ENCODE measurements at places on chromosomes 11 and 22.

- DNase-seq = no peak
Observed at GRCh38 chr22:25729016-25729995, 12.7 kb upstream of the MYO18B start.

DNA sequence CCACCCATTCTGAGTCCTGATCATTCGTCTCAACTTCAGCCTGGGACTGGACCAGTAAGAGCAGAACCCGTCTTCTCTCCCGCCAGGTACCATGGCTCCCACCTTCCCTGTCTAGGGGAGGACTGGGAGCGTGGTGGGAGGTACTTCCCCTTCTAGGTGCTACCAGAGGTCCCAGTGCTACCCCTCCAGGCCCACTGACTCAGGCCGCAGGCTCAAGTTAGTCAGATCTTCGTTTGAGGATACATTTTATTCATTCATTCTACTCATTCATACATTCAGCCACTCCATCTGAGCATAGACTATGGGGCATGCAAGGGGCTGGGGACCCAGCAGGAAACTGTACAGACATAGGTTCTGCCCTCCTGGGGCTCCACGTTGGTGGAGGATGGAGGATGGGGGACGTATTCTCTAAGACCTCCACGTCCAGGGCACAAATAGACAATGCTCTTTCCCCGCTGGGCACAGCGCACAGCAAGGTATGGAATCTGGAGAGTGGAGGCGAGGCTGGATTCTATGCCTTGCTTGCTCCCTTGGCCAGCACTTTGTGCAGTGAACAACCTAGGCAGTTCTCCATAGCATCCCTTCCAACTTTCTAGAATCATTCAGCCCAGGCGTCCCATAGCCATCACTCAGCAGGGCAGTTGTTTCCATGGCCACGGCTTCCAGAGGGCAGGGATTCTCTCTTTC, 1.0 kb upstream of the RAB3IL1 start:
- DNase-seq = no peak

- peak; percentile 47 for DNase-seq
Observed at GRCh38 chr22:49650336-49651241, 177.1 kb downstream of the BRD1 start.

DNA sequence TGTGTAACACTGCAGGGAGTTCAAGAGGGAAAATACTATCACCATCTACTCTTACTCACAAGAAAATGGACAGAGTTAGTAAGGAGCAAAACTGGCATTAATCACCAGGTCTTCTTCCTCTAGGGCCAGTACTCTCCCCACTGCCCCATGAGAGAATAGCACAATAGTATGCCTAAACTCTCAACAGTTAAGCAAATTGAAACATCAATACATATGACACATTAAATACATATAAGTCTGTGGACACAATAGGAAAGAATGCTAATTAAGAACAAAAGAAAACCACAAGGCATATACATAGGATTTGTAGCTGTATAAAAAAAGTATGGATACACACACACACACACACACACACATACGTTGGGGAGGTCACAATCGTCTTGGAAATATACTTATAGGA, 197.9 kb upstream of the BDNF start:
- no peak for DNase-seq

DNA sequence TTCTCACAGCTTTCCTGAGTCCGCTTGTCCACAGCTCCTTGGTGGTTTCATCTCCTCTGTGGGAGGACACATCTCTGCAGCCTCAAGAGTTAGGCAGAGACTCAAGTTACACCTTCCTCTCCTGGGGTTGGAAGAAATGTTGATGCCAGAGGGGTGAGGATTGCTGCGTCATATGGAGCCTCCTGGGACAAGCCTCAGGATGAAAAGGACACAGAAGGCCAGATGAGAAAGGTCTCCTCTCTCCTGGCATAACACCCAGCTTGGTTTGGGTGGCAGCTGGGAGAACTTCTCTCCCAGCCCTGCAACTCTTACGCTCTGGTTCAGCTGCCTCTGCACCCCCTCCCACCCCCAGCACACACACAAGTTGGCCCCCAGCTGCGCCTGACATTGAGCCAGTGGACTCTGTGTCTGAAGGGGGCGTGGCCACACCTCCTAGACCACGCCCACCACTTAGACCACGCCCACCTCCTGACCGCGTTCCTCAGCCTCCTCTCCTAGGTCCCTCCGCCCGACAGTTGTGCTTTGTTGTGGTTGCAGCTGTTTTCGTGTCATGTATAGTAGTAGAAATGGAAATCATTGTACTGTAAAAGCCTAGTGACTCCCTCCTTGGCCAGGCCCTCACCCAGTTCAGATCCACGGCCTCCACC, 11.7 kb downstream of the RASD2 start:
- DNase-seq = no peak

- peak; percentile 86 for DNase-seq
Observed at GRCh38 chr11:2419638-2420501, 19.3 kb downstream of the TSSC4 start.

DNA sequence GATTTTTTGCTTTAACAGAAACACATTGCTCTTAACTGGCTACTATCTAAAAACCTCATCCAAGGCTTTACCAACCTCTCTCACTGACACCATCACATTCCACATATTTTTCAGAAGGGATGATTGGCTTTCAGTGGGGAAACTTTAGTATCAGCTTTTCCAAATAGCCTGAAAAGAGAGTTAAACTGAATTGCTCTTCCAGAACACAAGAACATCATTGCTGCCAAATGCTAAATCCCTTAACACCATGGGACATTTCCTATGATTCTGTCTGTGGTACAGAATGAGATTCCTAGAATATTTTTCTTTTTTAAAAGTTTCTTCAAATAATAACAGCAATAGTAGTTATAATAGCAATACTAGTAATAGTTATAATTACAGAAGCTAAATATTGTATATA, 45.4 kb downstream of the SOX6 start:
- peak; percentile 6 for DNase-seq

DNA sequence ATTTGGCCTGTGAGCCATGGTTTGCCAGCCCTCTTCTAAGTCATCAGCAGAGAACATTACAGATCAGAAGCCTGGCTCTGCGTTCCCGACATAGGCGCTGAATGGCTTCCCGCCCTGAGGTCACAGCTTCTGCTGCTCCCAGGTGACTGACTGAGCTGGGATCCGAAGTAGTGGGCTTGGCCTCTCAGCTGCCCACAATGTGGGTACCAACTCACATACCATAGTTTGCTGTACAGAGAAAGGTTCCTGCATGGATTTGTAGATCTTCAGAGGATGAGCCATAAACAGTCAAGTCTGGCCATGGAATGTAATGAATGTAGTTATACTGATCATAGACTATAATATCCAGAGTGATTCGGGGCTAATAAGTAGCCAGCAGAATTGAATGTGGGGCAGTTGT, 42.6 kb downstream of the TEAD1 start:
- DNase-seq = no peak

GRCh38 chr11:88421530-88421929, 84.0 kb upstream of the CTSC start:
- DNase-seq = no peak

DNA sequence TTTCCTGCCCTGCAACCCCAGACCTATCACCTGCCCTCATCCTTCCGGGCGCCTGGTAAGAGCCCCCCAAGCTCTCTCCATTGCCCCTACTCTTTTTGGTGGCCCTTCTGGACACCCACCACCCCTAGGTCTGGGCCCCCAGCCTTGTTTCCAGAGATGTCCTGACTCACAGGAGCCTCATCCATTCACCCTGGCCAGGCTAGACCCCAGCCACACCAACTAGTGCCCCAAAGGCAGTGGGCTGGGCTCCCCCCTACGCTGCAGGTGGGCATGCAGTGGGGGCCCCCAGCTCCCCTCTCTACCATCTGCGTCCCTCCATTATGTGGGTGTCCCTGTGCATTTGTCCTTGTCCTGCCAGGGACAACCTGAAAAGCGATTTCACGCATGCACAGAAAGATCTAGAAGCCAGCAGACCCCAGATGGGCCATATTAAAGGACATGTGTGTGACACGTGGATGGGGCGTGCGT, 1.4 kb downstream of the MRGPRF start:
- DNase-seq = no peak

DNA sequence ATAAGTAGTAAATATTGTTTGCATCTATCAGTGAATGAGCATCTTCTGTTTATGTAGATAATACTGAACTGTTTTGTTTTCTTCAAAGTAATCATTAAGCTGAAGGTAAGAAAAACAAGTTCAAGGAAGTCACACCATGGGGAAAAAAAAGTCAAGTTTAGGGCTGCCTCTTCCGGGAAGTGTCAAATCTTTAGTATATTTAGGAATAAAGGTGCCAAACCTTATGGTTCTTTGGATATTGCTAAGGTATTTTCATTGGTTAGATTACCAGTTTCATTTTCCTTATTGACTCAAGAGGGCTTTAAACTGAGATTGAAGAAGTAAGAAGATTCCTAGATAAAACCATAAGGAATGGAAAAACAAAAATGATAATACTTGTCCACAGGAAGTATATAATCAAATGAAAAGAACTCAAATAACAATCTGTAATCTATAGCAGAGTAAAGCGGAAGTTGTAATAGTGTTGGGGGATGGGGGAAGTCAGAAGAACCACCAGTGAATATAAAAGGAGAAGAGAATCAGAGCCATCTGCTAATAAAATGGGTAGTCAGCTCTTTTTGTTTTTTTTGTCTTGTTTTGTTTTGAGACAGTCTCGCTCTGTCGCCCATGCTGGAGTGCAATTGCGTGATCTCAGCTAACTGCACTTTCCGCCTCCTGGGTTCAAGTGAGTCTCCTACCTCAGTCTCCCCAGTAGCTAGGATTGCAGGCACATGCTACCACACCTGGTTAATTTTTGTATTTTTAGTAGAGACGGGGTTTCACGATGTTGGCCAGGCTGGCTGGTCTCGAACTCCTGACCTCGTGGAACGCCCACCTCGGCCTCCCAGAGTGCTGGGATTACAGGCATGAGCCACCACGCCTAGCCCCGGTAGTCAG, 2.3 kb downstream of the ATM start:
- no peak for DNase-seq

- no peak for DNase-seq
Observed at GRCh38 chr22:29060931-29061330, 700 bp downstream of the C22orf31 start.

DNA sequence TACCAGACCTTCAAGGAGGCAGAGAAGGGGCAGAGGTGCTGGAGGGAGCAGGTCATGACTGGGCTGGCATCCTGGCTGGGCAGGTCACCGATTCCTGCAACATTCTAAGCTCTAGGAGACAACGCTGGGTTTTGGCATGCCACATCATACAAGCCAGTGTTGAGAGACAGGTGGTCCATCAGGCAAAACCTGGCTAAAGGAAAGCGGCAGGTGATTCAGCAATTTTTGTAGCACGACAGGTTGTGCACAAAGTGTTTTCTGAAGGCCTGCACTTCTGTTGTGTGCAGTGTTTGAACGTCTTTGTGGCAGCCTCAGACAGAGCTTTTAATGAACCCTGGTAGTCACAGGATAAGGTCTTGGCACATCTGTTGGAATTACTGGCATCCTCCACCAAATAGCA, 69.9 kb upstream of the BID start:
- no peak for DNase-seq

Measured in astrocyte of the hippocampus (primary cell).